ENCODE measurements at places on chromosomes 7 and 10. TPM values are rescaled to one million over a fixed set of nuclear protein-coding genes. Genes with fewer than 3 reads are reported as not detected.

CALHM2 gene
- 0.45 TPM for total RNA-seq

TSPAN33 gene
- 12.4 TPM for total RNA-seq

PLPP4 gene
- total RNA-seq: not detected

GRCh38 chr7:123557016-123557397 lies 611 bp downstream of the NDUFA5 start:
- no peak for DNase-seq

DNA sequence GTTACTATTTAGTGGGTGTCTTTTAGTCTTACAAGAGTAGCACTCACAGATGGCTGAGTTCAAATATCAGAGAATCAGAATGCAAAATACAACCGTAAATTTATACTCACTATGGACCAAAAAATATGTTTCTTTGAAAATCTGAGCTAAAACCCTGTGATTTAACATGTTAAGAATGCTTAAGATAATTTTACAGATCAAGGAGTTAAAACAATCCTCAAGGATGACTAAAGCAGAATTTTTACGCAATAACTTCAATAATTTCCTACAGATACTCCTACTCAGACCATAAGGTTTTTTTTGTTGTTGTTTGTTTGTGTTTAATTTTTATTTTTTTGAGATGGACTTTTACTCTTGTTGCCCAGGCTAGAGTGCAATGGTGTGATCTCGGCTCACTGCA lies 47.9 kb upstream of the CCDC6 start:
- DNase-seq: no peak

- no peak for DNase-seq
These were observed 183.2 kb upstream of the TRIM24 start for GRCh38 chr7:138276891-138277290.

FBH1 gene
- total RNA-seq: 79.4 TPM

Data from Calu3 (cell line).